ENCODE measurements at places on chromosomes 11 and 22.

DNA sequence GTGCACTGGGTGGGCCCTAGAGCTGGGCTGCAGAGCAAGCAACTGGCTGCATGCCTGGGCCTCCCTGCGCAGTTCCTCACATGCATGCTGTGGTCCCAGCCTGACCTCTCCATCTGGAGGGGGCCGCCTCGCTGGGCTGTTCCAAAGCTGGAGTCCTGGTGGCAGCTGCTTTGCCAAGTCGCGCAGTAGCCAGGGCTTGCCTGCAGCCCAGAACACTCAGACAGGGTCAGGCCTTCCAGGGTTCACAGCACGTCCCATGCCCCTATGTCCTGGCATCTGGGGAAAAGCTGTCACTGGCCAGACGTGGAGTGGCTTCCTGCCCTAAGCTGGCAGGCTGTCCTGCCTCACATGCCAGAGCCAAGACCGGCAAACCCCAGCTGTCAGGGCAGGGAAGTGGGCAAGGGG is 16.5 kb upstream of the CDC42EP2 start:
- DNase-seq: no peak

- peak; percentile 37 for DNase-seq
Observed at GRCh38 chr22:39117585-39118191, 20.6 kb downstream of the APOBEC3H start.

- no peak for DNase-seq
Observed at GRCh38 chr11:3188496-3189195, 23.5 kb upstream of the OSBPL5 start.

DNA sequence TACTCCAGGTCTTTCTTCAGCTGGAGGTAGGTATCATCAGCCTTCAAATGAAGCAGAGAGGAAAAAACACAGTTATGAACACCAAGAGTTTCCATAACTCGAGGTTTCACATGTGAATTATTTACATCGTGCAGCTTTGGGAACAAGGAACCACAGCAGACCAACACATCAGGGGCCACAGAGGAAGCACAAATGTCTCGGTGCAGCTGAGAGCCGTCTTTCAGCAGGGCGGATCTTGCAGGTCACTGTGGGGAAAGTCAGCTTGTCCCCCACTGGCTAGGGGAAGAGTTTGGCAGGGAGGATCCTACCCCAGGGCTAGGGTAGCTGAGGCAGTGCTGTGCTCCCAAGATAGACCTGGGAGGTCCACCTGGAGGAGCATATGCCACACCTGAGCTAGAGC is 74.7 kb downstream of the C11orf58 start:
- DNase-seq: no peak

- no peak for DNase-seq
Observed at GRCh38 chr22:50246242-50247175, 1.7 kb upstream of the TUBGCP6 start.

DNA sequence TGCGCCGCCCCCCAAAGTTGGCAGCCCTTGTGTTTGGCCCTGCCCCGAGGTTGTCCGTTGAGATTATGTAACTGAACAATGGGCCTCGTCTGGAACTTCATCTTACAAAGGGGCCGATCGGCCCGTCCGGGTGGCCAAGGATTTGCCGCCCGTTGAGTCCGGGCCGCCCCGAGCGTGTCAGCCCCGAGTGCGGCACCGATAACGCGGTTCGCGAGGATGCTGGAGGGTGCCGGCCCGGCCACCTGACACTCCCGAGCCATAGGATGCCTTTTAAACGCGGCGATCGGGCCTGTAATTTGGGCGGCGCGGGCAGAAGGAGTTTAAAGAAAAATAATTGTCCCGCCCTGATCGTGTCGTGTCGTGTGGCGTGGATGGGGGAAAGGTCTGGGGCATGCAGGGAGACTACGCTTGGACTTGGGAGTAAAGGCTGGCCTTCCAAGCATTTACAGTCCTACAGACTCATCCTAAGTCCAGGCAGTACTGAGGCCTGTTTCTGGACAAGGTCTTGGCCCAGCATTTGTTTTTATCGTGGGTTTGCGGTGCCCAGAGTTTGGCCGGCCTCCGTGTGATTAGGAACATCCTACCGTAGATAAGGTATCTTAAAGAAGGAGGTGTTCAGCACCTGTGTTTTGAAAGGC is 1.3 kb downstream of the WEE1 start:
- no peak for DNase-seq

DNA sequence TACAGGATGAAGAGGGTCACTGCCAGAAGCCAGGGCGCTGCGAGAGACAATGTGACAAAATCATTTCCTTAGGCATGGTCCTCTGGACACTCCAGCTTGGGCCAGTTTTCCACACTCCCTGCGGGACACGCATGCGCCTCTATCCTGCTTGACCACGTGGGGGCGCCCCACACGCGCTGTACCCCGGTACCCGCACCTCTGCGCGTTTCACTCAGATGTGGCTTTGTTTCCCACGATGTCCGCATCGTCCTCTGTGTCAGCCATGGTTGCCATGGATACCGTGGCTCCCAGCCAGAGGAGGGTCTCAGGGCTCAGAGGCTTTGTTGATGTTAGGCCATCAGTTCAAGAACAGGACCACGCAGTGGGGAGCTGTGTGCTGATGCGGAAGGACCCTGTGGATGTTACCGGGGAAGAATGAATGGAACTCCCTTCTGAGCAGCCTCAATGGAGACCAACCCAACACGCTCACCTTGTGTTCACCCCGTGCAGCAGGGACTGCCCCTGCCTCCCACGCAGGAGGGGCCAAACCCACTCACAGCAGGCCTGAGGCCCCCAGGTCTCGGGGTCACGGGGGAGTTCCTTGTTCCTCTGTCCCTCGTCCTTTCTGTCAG is 101.1 kb upstream of the SLC22A12 start:
- peak; percentile 47 for DNase-seq

DNA sequence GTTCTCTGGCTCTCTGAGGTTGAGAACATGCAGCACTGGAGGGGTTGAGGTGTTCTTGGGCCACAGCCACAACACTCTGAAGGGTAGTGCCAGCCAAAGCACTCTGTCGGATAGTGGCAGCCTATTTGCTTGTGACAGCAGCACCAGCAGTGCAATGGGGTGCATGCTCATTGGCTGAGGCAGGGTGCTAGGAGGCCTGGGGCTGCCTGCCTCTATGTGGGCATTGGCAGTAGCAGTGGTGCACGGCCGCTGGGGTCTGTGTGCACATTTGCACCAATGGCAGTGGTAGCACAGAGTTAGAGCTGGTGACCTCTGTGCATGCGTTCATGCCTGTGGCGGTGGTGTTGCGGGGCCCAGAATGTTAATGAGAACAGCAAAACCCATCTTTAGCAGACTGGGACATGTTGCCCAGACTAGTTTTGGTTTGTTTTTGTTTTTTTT is 25.4 kb downstream of the PI4KA start:
- DNase-seq: no peak

- no peak for DNase-seq
Observed at GRCh38 chr22:34490886-34491285, 570.6 kb upstream of the LARGE1 start.

- peak; percentile 84 for DNase-seq
Observed at GRCh38 chr22:30079952-30080533, at the start of gene HORMAD2. HORMAD2 (plus strand) TSS chr22:30080464; CDS start chr22:30093953, 13,489 bp downstream.

- peak; percentile 51 for DNase-seq
Observed at GRCh38 chr11:112797648-112798293, 163.4 kb upstream of the NCAM1 start.

DNA sequence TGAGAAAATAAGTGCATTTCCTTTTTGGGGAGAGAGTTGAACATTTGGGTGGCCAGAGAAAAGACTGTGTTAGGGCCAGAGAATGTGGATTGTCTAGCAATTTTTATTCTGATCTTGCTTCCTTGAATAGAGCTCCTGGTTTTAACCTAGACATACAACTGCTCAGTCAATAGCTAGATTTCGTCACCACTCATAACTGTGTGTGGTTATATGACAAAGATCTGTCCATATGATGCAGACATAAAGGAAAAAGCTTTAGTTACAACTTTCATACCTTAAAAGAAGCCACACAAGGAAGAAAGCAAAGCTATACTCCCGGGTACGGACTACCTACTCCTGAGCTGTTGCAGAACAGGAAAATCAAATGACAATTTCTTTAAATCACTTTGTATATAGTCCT is 37.2 kb downstream of the MS4A6A start:
- DNase-seq: no peak

GRCh38 chr11:1323774-1324173 is 14.3 kb upstream of the TOLLIP start:
- DNase-seq: no peak

- no peak for DNase-seq
Observed at GRCh38 chr11:39960206-39960605, 1499.2 kb downstream of the LRRC4C start.

GRCh38 chr22:37229805-37230672 is 14.0 kb downstream of the RAC2 start:
- DNase-seq: peak; percentile 13

GRCh38 chr11:115279813-115280761 is 224.1 kb downstream of the CADM1 start:
- DNase-seq: no peak

- peak; percentile 30 for DNase-seq
Observed at GRCh38 chr11:20599221-20600019, at the start of gene SLC6A5. SLC6A5 (plus strand) TSS chr11:20599608; CDS start chr11:20599673, 65 bp downstream.
